ENCODE measurements at places on chromosomes 16 and 17.

DNA sequence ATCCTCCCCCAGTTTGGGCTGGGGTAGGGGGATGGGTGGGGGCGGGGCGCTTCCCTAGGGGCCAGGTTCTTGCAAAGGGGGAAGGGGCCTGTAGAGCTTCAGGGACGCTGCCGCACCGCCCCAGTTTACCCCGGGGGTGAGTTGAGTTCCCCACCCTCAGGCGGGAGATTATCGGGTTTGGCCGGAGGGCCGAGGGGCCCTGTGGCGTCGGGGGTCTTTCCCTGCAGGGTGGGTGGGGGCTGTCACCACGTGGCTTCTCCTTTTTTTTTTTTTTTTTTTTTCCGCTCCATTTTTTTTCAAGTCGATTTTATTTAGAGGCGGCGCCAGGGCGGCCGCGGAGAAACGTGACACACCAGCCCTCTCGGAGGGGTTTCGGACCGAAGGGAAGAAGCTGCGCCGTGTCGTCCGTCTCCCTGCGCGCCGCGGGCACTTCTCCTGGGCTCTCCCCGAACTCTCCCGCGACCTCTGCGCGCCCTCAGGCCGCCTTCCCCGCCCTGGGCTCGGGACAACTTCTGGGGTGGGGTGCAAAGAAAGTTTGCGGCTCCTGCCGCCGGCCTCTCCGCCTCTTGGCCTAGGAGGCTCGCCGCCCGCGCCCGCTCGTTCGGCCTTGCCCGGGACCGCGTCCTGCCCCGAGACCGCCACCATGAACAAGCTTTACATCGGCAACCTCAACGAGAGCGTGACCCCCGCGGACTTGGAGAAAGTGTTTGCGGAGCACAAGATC lies at the start of gene IGF2BP1:
Gene IGF2BP1, plus strand, starts transcription at position 283 of the 724 bp plus-strand sequence. Its CDS starts 361 bp downstream, at position 644.
- no peak for DNase-seq

DNA sequence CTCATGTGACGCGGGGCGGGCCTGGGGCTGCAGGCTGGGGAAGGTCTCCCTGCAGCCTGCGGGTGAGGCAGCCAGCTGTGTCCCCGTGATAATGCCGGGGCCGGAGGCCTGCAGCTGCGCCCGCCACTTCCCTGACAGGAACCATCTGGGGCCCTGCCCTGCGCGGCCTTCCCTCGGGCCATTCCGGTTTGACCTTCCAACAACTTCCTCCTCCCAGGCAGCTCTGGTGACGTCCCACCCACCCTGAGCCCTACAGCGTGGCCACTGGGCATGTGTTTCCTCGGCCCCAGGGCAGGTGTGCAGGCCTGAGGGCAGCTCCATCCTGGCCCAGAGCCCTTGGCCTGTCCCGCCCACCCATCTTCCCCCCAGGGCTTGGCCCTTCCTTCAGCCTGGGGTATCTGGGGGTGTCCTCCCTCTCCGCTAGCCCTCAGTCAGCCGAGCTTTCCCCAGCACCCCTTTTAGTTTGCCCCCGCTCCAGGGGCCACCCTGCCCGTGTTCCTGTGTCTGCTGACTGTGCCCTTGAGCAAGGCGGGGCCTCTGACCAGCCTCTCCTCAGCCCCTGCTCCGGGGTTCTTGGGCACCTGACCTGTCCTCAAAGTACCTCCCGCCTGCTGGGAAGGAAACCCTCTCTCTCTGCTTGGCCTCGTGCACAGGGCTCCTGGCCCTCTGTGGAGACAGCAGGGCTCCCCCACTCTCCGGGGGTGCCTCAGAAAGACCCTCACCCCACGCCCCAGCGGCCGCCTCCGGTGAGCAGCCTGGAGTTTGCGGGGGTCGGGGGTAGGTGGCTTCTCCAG lies at the start of gene CBFA2T3:
Gene CBFA2T3, minus strand, starts transcription at position 190 of the 794 bp plus-strand sequence. CDS start 400 bp downstream, outside the sequence.
- DNase-seq: no peak

DNA sequence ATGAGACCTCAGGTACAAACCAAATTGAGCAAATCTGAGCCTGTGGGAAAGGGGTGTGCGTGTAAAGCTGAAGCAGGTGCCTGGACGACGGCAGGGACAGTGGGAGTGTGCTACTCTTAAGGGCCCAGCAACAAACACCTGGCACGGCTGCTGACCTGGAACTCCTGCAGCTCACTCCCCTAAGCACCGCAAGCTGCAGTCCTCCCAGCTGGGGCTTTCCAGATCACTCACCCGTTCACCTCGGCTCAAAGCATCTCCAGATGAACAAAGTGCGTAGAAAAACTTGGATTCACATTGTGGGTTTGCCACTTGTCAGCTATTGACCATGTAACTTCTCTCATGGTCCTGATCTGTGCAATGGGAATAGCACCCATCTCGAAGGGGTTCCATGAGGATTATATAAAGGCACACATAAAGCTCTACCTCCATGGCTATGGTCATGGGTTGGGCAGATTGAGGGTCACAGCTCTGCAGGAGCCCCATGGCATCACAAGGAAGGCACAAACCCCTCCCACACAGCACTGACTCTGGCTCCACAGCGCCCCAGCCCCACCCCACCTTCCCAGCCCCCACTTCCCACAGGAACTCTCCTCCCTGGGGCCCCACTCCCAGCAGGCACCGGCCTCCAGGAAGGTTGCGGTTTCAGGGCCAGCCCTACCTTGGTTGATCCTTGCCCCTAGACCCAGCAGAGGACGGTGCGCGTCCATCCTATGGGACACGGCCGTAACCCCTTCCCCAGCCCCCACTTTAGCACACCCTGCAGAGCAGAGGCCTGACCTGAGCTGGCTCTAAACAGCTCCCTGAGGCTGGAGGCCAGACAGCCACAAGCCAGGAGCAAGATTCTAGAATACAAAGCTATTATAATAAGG lies 21.9 kb downstream of the ST3GAL2 start:
- DNase-seq: no peak

GRCh38 chr17:47700471-47701449 lies 6.8 kb downstream of the TBKBP1 start:
- no peak for DNase-seq

- DNase-seq: peak; percentile 4
These were observed 161.2 kb downstream of the MRTFB start for GRCh38 chr16:14232106-14232864.

GRCh38 chr16:23296994-23297393 lies 5.1 kb upstream of the SCNN1B start:
- DNase-seq: no peak

- peak; percentile 80 for DNase-seq
These were observed 98.3 kb downstream of the PITPNC1 start for GRCh38 chr17:67475161-67475937.
